Cerebellar cortex (tissue), 1 donor: ENCODE measurements at places on chromosomes 6 and 20.

DNA sequence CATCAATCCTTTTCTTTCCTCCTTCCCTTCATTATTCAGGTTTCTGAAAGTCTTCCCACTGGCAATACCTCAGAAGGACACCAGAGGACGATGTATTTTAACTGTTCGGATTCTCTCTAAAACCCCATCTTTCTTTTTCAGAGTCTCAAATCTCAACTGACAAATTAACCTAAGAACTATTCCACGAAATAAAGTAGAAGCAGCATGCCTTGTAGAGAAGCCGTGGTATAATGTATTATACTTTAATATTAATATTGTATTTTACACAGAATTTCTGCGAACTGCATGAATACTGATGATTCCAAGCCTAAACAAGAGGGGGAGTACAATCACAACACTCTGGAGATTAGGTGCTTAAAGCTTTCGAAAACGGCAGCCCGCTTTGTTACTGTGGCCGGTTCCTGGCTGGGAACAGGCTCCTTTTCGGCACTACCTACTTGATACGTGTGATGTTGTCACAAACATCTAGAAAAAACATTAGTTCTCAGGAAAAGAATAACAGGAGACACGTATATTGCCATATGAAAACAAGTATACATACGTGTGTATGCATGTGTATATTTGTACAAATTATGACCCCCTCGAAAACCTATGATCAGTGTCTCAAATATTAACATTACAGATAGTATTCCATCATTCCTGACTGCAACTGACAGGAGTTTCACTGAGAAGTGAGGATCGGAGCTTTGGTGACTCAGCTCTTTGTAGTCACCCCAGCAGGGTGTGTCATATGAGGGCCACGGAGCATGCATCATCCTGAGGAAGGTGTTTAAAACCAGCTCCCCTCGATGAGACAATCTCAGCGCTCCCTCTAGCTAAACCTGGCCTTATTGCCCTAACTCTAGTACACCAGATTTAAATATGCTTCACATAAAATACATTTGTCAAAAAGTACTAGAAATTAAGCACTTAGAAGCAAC lies 319.7 kb upstream of the TCF21 start:
- DNase-seq, result peak; percentile 77

DNA sequence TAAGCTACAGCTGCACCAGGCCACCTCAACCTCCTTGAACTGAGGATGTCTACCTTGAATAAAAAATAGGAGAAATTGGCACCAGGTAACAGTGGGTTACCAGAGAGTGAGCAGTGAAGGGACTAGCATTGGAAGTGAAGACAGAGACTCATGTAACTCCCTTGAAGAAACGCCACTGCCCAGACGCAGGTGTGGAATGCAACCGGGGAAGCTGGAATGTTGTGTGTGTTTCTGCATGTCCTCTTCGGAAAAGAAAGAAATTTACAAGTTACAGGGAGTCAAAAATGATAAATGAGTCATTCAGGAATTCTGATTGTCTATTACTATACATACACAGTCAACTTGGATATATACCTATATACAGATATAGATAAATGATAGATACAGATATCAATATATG lies 514.7 kb upstream of the AGPAT4 start:
- DNase-seq, result no peak

- no peak for DNase-seq
These were observed 68.6 kb downstream of the PKIB start for GRCh38 chr6:122678841-122679240.

DNA sequence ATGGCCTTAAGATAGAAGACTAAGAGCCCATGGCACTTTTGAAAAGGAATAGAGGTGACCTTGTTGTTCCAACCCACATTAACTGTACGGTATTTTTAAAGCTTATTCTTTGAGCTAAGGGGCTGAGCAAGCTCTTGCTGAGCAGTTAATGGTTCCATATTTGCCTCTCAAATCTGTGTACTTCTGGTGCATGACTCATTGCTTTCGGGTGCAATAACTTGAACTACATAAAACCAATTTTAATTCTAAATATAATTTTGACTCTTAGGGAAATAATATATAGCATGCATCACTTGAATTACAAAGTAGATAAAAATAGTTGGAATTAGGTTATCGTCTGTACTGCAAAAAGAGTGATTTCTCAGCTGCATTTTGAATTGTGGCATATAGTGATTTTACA lies 348.1 kb upstream of the CITED2 start:
- no peak for DNase-seq

- DNase-seq, result no peak
These were observed 13.5 kb downstream of the EPB41L1 start for GRCh38 chr20:36167902-36168503.

DNA sequence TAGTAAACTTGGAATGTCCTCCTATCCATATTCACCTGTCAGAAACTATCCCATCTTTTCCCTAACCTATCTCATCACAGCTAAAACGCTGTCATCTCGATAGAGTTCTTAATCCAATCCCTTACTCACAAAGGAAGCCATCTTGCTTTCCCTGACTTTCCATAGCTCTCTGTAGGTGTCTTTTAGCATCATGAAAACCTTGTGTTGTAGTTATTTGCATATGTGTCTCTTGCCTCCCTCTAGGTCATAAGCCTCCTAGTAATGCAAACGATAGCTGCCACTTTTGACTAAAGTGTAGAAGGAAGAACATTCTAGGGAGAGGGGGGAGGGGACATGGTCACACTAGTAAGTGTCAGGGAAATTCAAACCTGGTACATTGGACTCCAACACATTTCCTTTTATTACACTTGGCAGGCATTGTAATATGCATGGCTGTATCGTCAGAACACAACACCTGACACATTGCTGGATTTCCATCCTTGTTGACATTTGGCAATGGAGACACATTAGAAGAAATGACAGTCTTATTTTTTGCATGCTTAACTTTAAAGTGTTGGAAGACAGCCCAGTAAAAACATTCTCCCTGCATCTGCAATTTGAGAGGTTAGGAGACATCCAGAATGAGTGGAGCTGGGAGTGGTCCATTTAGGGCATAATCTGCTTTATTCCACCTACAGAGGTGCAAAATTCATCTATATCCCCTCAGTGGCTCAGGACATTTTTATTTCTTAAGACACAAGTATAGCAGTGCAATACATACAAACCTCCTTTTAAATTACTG lies 283.4 kb downstream of the HAO1 start:
- DNase-seq, result no peak

DNA sequence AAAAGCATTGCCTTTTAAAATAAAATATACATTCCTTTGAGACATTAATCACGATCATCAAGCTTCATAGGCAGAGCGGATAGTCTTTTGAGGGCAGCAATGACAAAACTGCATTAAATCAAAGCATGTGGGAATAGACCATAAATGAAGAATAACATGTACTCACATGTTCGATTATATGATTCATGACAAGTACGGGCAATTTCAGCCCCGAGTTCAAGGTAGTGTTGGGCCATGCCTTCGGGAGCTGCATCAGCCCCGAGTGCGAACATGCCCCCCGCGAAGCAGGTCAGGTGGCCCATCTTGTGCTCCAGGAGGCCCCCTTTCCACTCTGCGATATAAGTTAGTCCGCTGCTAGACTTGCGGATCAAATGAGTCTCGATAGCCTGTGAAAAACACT lies 111.0 kb upstream of the FAM184A start:
- DNase-seq, result no peak

- no peak for DNase-seq
These were observed 55.1 kb downstream of the IRF4 start for GRCh38 chr6:446418-447366.

DNA sequence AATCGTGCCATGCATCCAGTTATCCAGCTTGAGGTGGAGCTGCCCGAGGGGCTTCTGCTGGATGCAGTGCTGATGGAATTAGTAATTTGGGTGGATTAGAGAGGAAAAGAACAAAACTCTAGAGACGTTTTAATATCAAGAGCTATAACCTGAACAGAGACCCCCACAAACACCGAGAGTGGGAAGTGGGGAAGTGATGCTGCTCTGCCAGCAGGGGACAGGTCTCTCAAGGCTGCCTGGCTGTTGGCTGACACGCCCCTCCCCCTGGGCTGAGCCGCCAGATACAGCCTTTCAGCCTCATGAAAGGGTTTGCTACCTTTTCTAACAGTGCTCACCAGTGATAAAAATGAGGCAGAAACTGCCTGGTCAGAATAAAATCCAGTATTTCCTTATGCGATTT lies 9.6 kb downstream of the LEMD2 start:
- DNase-seq, result no peak

DNA sequence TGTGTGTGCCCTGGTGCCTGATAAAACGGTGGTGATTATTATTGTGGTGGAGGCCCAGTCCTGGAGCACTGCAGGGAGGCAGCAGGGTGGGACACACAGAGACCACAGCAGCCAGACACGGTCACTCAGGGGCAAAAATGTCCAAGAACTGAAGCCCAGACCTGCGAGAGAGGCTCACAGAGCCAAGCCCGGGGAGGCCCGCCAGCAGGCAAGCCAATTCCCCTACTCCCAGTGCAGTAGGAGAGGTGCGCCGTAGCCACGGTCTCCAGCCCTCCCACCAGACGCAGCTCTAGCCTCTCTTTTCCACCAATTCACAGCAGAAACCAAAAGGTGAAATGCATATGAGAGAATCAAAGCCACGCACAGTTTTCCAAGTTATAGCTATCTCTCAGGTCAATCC lies 179.4 kb upstream of the TAB2 start:
- DNase-seq, result no peak

DNA sequence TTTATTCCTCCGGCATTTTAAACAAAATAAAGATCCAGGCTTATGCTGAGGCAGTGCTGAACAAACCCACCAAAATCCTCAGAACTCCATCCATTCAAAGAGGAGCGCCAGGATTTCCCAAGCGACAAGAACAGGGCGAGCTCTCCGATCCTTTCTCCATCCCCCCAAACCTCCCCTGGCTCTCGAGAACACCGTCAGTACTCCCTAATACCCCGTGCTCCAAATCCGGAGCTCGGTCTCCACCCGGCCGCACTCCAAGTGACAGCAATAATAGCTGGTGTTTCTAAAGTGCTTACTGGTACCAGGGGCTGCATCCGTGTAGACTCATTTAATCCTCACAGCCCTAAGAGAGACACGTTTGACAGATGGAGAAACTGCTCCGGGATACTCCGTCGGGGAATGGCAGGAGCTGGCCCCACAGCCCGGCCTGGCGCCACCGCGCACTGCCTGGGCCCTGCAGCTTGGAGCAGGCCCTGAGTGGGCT lies 277.1 kb upstream of the QKI start:
- DNase-seq, result no peak

DNA sequence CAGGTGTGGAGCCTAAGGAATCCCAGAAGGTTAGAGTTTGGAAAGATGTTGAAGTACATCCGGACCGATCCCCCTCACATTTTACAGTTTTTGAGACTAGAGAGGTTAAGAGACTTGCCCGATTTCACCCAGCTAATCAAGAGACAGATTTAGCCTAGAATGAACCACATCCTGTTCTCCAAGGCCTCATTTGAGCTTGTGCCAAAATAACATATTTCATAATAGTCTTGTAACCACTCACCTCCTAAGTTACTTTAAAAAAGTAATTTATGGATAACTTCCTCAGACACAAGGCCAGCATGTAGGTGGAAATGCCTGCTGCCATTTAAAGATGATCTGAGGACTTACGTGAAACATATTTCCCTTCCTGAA lies 39.8 kb upstream of the ARHGAP18 start:
- DNase-seq, result no peak

- no peak for DNase-seq
These were observed 24.6 kb upstream of the BMP6 start for GRCh38 chr6:7701212-7701834.

DNA sequence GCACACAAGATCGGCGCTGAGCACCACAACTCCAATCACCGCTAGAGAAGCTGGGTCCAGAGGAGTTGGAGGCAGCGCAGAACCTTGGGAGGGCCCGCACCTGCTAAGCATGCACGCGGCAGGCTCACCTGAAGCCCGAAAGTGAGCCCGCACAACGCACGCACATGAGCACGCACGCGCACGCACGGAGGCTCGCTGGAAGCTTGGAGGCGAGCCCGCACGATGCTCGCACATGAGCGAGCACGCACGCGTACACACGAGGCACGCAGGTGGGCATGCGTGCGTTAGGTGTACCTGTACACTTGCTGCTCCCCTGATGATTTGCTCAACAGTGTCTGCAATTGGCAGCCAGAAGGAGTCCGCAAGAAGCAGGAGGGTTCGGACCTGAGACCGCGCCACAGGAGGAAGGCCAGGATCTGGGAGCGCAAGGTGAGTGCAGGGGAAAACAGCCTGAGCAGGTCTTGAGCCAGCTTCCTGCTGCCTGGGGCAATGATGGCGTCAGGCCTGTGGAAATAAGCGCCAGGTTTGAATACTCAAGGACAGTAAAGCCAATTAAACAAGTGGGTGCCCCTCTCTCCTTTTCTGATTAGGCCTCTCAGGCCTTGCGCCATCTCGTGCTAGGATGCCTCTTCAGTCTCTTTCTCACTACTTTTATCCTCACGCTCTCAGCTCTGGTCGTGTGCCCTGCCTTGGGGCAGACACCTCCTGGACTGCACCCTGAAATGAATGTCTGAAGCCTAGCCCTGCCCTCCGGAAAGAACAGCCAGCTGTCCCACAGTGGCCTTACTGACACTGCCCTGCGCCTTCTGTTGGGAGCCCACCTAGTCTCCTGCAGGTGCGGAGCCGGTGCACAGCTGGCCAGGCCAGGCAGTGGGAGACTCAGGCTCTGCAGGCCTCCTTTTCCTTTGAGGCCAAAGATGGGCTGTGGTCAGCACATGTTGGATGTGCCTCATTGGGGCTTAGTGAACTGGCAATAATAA lies 340.4 kb downstream of the CDC5L start:
- no peak for DNase-seq

DNA sequence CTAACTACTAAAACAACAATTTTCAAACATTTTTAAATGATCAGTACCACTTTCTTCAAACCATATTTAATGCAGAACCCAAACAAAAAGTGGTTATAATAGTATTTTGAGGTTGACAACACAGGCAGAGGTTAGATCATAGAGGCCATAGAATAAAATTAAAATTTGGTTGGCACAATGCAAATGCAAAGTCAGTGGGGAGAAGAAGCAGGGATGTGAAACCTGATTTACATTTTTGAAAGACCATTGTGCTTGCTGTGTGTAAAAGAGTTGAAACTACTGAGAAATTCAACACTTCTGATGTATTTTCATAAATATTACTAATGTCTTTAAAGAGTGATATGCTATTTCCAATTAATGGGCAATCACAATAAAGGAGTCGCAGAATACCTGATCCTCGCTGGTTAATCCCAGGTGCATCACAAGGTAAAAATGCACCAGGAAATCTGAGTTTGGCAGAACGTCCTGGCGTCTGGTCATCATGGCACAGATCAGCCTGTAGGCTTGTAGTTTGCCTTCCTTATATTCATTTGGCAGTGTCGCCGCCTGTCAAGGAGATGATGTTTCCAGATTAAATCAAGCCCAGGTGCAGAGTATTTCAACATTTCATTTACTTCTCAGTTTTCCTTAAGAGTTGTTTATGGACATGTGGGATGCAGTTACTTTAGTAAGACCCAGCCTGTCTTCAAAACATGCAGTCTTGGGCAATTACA lies 141.2 kb downstream of the RALGAPA2 start:
- DNase-seq, result peak; percentile 53

DNA sequence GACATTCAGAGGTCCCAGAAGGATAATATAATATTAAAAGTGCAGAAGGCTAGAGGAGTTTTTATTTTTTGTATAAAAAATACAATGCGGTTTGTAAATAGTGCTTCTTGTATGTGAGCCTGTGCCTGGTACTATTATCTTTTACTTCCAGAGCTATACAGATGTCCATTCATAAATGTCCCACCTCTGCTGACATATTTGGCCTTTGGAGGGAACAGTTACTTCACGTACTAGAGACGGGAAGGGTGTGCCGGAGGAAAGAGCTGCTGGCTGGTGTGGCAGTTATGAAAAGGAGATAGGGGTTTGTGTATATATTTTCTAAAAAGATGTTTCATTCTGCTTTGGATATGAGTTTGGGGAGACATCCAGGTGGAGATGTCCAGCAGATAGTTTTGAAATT lies 8.8 kb downstream of the CD109 start:
- no peak for DNase-seq

- no peak for DNase-seq
These were observed 1.0 kb downstream of the FKBP1A start for GRCh38 chr20:1391640-1392442.
